ENCODE measurements at places on chromosomes 12 and 14.
A peak's percentile ranks its signal among the peaks of the same experiment; 100 is the strongest.

DNA sequence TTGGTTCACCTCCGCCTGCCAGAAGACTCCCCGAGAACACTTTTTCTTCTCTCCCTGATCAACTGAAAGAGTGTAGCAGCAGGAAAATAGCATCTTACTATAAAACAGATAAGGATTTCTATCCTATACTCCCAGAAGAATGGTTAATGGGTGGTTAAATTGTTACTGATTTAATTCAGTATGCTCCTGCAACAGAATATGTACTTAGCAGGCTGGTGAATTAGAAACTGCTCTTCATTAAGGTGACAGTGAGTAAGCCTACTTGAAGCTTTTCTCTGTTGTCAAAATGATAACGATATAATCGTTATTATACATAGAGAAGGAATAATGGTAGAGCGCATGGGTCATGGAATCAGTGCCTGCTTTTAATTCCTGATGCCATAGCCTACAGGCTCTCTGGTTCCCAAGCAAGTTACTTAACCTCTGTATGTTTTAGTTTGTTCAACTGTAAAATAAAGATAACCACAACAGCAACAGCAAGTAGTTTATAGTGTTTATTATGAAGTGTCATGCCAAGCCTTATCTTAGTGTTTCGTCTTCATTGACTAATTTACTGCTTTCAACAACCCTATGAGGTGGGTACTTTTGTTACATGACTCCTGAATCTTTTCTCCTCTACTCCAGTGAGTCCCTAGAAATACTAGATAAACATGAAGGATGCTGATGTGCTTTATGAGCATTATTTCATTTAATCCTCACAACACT is 392.6 kb downstream of the CCDC91 start:
- DNase-seq: no peak

- no peak for DNase-seq
Observed at GRCh38 chr12:128951448-128951847, 98.2 kb downstream of the GLT1D1 start.

DNA sequence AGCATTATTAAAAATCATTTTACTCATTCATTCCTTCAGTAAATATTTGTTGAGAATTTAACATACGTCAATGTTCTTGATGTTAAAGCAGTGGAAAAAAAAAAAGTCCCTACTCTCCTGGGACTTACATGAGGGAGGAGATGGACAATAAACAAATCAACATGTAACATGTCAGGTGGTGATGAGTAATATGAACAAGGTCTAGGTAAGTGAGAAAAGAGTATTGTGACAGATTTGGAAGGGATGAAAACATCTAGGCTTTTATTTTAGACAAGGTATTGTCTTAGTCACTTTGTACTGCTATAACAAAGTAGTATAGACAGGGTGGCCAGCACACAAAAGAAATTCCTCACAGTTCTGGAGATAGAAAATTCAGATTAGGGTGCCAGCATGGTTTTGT is 167.2 kb downstream of the FSCB start:
- no peak for DNase-seq

DNA sequence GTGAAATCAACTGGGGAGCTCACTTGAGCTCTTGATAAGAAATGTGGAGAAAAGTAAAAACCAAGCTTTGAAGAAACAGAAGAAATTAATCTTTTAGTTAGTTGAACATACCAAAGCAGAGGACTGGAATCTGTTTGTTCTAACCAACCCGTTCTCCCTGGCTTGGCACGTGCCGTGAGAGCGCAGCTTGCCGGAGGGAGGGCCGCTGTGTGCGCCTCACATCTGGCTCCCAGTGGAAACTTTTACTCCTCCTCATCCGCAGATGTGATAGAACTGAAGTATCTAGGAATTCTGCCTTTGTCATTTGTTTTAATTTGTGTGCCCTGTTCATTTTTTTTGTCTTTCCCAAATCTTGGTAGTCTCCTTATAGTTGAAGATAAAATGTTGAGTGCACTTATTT is 64.9 kb downstream of the DDX51 start:
- DNase-seq: no peak

GRCh38 chr14:57751400-57751799 is 114.5 kb downstream of the SLC35F4 start:
- DNase-seq: no peak

- DNase-seq: no peak
Observed at GRCh38 chr14:31360919-31361662, 59.3 kb downstream of the HEATR5A start.

GRCh38 chr12:102374190-102374589 is 106.2 kb downstream of the IGF1 start:
- no peak for DNase-seq

- no peak for DNase-seq
Observed at GRCh38 chr12:122903693-122904034, 7.7 kb upstream of the VPS37B start.

DNA sequence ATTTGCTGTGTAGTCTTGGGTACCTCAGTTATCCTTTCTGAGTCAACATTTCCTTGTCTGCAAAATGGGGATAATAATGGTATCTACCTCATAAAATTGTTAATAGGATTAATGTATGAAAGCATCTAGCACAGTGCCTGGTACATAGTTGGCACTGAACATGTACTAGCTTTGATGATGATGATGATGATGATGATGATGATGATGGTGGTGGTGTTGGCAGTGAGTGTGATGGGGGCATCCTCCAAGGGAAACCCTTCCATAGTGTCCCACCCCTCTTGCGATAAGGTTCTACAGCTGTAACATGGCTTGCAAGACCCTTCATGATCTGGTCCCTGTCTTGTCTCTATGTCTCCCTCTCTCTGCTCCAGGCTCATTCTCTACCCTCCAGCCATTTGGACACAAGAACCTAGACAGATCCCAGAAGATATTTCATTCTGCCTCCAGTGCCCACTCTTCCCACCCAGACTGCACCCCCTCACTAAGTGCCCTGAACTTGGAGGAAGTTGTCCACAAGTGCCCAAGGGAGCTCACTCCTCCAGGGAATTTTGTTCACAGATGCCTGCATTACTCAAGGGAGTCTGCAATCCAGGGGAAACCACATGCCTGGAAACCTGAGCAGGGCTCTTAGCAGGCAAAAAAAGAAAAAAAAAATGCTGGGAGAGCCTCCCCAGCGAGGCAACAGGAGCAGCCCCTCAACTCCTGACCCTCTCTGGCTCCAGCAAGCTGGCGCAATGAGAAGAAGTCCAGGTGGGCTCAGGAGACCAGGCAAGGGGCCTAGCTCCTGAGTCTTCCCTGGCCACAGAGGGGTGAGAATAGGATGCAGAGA is 10.1 kb upstream of the BDKRB1 start:
- DNase-seq: no peak

DNA sequence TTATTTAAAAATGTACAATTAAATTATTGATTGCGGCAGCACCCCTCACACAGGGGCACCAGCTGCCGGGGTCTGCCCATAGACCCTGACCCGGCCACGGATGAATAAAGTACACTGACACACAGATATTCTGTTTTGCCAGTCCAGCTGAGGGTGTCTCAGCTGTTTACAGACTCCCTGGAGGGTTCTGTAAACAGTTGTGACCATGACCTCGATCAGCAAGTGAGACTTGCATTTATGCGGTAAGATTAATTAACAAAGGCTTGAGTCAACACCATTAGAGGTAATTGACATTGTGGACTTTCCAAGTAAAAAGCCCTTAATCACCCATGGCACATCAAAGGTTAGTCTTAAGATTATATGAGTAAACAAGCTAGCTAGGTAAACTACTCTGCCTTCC is 94.3 kb downstream of the FUT8 start:
- DNase-seq: no peak

DNA sequence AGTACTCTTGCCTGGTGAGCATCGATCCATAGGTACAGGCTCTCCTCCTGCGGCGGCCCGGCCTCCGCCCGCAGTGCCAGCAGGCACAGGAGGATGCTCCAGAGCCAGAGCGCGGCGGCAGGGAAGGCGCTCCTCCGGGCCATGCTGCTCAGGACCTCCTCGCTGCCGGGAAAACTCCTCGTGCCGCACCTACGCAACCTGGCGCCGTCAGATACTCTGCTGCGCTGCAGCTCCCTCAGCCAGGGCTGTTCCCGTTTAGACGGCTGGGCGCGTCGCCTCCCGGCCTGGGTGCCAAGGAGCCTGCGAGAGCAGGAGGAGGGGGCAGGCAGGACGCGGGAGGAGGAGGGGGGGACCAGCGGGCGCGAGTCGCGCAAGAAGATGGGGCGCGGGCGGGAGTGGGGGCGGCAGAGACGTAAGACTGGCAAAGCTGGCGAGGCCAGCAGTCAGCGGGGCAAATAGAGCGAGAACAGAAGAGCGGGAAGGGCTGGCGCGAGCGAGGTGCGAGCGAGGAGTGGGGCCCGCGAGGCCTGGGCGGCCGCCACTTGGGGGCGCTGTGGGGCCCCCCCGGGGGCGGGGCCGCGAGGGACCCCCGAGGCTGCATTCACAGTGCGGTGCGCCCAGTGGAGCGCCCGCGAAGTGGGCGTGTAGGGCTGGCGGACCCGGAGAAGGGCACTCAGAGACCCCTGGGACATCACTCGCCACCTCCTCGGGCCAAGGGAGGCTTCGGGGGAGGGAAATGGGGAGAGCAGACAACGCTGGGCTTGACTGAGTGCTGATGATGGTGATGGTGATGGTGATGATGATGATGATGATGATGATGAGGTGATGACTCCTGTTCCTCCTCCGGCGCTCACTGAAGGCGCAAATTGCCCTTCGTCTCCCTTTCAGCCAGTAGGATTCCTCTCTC is at the start of gene WIF1:
WIF1 (minus strand) TSS at position 257 of the 907 bp plus-strand sequence; CDS start at position 143, 114 bp downstream.
- DNase-seq: peak; percentile 48

GRCh38 chr14:25607192-25607591 is 557.2 kb upstream of the STXBP6 start:
- peak; percentile 25 for DNase-seq

GRCh38 chr14:50620341-50620740 is 47.8 kb downstream of the SAV1 start:
- no peak for DNase-seq

- DNase-seq: peak; percentile 89
Observed at GRCh38 chr14:73764406-73765280, 50.5 kb upstream of the PNMA1 start.

- DNase-seq: no peak
Observed at GRCh38 chr12:44240186-44240585, 404.3 kb downstream of the TMEM117 start.

DNA sequence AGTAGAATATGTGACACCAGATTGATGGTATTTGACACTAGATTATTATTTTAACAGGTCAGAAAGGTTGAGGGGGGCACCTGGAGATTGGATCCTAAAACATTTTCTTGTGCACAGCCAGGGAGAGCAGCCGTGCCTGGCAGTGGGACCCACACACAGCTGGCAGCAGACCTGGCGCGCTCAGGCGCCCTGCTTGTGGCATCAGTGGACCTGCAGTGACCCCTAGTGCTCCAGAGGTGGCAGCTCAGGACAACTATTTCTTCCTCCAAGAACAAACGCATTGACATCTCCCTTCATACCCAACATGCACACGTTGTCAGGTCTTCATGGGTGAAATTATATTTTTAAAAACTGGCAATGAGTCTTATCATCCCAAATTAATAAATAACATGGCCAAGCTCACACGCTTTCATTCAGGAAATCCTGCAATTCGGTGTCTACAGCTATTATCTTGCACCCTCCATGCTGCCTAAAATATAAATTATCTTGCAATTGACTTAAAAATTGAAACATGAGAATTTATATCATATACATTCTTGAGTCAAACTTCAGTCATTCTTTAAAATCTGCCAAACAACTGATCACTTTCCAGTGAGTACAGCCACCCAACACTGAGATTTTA is 7.7 kb upstream of the TMEM132D start:
- peak; percentile 94 for DNase-seq

DNA sequence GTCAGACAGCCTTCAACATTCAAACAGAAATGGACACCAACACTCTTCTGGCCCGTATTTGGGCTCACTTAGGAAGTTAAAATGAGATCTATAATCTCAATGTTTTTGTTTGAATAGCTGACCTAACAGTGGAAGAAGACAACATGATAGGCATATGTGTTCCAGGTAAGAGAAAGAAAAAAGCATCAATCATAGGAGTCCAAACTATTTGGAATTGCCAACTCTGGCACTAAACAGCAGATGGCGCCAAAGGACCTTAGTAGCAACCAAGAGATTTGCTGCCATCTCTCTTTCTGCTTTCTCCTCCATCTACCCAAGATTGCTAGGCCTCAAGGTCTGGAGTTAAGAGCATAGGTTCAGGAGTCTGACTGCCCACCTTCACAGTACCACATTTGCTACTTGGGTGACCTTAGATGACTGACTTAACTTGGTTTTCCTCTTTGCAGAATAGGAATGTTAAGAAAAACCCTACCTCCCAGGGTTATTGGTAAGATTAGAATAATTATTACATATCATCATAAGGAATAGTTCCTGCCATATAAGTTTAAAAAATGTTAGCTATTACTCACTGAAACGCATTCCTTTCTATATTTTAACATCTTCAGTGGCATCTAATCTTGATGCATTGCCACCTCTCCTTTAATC is 30.2 kb downstream of the PEX5 start:
- DNase-seq: peak; percentile 86

Data from Ammon's horn (tissue), 1 donor.